ENCODE measurements at places on chromosomes 4 and X.

DNA sequence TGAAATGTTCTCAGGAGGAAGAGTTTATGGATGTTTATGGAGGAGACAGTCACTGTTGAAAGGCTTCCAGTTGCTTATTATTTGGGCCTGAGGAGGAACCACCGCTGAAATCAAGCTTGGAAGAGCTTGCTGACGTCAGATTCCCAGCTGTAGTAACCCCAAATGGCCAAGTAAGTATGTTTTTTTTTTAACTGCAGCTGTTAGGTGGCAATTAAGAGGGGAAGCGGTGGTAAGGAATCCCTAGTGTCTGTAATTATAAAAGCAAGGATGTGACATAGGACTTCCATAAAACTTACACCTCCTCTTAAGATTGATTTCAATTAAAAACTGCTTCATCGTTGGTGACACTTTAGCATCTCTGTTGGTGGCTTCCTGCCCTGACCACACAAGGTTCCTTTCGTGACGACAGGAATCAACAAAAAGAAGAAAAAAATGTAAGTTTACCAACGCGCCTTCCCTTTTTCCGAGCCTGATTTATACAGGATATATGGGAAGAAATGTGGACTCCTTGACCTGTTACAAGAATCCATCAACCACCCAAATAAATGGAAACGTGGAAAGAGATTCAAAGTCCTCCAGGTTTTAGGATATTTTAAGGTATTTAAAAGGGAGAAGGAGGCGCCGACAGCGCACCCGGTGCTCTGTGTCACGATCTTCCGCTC is 884 bp downstream of the RELL1 start:
- DNase-seq, result peak; percentile 17

GRCh38 chr4:38914854-38915253 is 47.2 kb downstream of the FAM114A1 start:
- DNase-seq, result no peak

DNA sequence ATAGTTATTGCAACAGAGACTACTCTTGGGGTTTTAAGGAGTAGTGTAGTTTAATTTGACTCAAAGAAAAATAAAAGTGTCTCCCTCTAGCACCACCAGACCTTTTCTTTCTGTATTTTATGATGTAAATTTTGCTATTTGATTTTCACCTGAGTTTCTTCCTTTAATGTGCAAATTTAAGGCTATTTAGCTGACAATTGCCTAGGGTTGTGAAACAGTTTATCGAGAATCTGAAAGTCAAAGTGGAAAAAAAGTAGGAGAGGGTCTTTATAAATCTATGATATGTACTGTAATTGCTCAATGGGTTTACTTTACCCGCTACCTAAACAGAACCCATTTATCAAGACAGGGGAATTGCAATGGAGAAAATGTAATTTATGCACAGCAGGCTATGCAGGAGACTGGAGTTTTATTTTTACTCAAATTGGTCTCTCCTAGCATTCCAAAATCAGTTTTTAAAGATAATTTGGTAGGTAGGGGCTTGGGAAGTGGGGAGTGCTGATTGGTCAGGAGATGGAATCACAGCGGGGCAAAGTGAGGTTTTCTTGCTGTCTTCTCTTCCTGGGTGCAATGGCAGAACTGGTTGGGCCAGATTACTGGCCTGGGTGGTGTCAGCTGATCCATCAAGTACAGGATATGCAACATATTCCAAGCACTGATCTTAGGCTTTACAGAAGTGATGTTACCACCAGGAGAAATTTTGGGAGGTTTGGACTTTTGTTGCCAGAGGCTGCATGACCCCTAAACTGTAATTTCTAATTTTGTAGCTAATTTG is 228.6 kb upstream of the TACR3 start:
- no peak for DNase-seq

GRCh38 chrX:153763298-153763932 is 634 bp upstream of the PLXNB3 start:
- no peak for DNase-seq

- no peak for DNase-seq
Measured at GRCh38 chrX:20500171-20500865, 233.6 kb upstream of the RPS6KA3 start.

GRCh38 chr4:61795998-61796397 is 595.9 kb downstream of the ADGRL3 start:
- DNase-seq, result no peak

- no peak for DNase-seq
Measured at GRCh38 chr4:185318679-185319078, 77.0 kb downstream of the LRP2BP start.

DNA sequence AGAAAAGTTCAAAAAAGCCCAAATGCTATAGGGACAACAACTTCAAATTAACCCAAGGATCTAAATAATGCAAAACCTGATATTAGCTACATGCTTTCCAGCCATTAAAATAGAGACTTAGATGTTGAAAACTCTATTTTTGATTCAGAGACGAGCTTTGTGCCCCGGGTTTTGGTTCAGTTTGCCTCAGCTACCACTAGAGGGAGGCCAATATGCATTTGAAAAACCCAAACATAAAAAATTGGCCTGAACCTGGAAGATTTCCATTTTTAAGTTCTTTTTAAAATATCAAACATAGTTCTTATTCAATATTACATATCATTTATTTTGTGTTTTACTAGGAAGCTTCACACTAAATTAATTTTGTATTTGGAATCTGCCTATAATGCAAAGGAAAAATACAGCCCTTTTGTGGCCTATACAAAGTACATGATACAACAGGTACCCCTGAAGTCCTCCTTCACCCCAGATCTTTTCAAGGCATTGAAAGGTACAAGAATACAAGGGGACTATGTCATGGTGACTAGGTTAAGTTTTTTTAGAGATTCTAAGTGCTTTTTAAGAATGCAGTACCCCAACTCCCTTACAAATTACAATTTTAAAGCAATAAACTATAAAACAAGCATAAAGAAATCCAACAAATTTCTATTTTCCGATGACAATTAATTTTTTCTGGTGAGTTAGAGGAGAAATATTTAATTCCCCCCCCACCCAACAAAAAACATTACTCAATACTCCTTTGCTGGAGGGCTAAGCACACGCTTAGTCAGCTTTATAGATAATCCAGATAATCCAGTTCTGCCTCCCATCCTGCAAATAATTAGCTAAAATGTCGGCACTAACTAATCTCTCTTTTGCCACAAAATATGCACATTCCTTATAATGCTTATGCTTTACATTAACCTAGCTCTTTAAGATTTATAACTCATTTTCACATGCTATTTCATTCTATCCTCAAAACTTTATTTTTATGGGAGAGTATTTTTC is 97.7 kb upstream of the PTPN13 start:
- DNase-seq, result no peak

GRCh38 chrX:68018248-68019203 is 414.8 kb downstream of the OPHN1 start:
- DNase-seq, result no peak

DNA sequence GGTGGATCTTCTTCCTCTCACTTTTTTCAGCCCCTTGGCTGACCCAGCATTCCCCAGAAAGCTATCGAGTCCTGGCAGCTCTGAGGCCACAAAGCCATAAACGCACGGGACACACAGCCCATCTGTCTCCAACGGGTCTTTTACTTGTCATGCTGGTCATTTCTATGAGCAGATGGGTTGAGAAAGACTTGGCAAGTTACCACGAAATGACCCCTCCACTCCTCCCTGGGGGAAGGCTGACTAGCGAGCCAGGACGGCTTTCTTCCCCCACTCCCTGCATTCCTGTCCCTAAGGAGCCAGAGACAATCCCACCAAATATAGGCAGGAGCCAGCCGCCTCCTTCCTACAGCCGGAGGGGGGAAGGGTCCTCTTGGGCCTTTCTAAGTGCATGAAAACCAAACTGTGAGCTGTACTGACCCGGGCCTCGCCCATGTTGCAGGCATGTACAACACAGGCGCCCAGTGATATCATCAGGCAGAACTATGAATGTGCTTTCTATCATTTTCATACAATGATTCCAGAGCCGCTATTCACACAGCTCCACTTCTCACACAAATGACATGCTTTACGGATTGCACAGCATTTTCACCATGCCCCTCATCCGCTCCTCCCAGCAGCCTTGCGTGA is 28.6 kb downstream of the AFAP1 start:
- DNase-seq, result no peak

- no peak for DNase-seq
Measured at GRCh38 chr4:138659037-138659811, 356.4 kb upstream of the NOCT start.

DNA sequence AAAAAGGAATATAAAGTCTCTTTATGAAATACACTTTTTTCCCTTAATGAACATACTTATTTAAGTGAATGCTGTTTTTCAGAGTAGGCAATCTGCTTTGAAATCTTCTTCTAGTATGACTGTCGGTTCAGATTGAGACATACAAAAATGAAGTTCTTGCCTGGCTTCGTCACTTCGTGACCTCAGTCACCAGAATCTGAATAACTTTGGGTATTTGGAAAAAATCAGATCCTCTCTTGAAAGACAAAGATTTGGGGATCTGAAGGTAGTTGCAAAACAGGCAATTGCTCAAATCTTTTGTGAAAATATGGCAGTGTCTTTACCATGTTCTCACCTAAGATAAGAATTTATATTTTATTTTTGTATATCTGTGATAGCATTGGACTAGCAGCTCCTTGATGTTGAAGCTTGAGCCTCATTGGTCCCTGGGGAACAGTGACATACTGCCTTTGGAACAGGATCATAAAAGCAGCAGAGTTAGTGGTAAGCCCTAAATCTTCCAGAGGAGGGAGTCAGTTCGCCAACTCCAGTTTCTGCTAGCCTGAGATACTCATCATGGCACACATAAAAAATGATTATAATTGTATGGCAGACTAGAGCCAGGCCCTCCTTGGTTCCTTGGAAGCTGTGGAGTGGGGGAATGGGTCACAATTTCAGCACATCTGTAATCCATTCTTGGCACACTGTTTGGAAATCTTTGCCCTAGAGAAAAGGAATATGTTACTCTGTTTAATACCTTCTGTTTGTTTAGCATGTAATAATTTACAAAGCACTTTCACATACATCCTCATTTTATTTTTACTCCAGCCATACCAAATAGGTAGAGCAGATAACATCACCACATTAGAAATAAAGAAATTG is 5.0 kb downstream of the ARFIP1 start:
- DNase-seq, result no peak

DNA sequence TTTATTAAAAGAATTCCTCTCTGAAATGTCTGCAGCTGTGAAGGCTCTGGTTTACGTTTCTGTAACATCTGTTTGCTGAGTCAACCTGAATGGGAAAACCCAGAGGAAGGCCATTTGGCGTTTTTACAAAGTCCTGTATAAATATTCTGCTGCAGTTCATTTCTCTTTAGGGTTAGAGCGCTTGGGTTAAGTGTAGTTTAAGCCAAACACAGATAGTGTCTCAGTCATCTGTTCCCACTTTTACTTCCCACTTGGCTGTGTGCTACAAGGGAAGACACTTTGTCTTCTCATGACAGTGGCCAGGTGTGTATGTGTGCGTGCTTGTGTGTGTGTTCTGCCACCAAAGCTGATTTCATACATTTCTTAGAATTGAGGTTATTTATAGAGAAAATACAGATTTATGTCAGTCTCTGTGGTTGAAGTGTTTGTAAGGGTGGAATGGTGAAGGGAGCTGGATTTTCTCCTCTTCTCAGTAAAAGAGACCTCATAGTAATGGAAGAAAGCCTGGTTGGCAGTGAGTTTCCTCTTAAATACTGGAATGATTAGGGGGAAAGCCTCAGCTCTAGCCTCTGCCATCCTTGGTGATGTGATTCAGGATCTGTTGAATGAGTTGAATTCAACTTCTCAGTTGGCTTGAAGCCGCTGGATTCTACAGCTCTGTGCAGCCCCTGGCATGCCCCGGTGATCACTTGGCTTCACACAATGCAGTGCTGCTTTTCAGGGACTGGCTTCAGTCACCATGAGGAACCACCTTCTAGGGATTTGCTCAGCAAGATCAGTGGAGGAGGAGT is 50.6 kb downstream of the JADE1 start:
- no peak for DNase-seq

GRCh38 chr4:101155368-101155767 is 192.0 kb downstream of the PPP3CA start:
- no peak for DNase-seq

- no peak for DNase-seq
Measured at GRCh38 chrX:79719568-79720231, 294.9 kb upstream of the TBX22 start.

GRCh38 chrX:110136136-110136535 is 133.2 kb downstream of the TMEM164 start:
- DNase-seq, result no peak

GRCh38 chr4:7328913-7329638 is 105.7 kb downstream of the PSAPL1 start:
- DNase-seq, result no peak

Measured in activated gamma-delta T cell treated with anti-CD3 and anti-CD28 coated beads, Interleukin-2, amount 50 U/mL, for 16 hours (primary cell).